ENCODE measurements at places on chromosomes 2 and 18.

DNA sequence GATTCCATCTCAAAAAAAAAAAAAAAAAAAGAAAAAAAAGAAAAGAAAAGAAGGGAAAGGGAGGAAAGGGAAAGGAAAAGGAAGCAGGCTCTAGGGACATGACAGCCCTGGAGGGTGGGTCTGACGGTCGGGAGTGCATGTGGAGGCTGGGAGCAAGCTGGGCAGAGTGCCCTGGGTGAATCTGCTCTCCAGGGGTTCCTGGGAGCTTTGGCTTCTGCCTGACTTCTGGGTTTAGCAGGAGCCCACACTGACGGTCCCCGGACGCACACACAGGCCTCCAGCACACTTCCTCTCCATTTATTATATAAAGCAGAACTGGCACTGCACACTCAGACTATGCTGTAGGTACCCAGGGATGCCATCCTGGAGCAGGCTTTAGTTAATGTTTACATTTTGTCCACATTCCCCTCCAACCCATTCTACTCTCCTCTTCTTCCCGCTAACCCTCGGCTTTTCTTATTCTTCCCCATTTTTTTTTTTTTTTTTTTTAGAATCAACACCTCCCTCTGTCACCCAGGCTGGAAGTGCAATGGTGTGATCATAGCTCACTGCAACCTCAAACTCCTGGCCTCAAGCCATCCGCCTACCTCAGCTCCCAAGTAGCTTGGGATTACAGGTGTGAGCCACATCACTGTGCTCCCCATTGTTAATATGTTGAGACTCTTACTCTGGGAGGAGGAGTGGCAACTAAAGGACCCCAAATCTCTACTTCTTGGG, 151.1 kb upstream of the SLC1A4 start:
- no peak for DNase-seq

GRCh38 chr2:154882725-154883124, 184.2 kb downstream of the KCNJ3 start:
- no peak for DNase-seq

- no peak for DNase-seq
Measured at GRCh38 chr18:8455661-8456614, 153.3 kb upstream of the RAB12 start.

- DNase-seq, result no peak
Measured at GRCh38 chr2:198146346-198146940, 342.1 kb downstream of the PLCL1 start.

DNA sequence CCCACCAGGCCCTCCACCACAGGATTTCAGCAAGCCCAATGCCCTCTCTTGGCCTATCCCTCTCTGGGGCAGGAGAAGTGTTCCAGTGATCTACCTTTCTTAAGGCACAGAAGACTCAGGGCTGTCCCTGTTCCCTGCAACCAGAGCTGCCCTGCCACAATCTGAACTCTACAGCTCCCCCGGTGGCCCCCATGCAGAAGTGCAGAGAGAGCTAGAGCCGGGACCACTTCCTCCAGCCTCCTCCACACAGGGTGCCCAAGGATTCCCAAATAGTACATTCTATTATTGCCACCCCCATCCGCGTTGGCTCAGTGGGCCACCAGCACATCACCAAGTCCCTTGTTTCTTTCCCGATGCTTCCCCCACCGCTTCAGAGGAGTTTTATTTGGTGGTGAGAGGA, 114.8 kb upstream of the PTPRM start:
- peak; percentile 58 for DNase-seq

- DNase-seq, result no peak
Measured at GRCh38 chr2:223501641-223502040, 100.5 kb downstream of the SCG2 start.

GRCh38 chr2:159614534-159615366, 1.6 kb downstream of the BAZ2B start:
- no peak for DNase-seq

DNA sequence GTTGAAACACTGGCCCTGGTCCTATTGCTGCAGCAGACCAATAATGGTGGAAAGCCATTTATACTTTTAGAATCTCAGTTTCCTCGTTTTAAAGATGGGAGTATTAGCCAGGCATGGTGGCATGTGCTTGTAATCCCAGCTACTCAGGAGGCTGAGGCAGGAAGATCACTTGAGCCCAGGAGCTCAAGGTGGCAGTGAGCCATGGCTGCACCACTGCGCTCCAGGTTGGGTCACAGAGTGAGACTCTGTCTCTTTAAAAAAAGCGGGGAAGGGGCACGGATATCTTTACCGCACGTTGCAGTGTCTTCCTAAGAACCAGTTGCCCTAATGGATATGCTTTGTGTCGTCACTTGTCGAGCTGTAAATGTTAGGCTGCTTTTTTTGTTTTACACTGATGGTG, 8.3 kb downstream of the MTCL1 start:
- no peak for DNase-seq

DNA sequence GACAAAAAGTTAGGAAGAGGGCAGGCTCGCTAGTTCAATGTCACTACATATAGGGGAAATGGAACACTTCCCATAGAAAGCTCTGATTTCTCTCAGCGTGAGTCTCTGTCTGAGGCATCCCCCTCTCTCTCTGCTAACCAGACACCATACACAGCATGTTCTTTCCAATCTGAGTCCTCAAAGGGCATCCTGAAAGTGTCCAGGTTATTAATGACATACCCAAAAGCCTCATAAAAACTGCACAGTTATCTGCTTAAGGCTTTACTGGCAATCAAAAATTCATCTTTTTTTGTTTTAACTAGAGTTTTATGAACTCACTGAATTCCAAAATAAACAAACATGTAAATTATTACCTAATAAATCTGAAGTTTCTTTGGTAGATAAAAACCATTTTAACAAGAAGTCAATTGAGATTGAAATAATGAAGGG, 137.4 kb downstream of the AFF3 start:
- no peak for DNase-seq

DNA sequence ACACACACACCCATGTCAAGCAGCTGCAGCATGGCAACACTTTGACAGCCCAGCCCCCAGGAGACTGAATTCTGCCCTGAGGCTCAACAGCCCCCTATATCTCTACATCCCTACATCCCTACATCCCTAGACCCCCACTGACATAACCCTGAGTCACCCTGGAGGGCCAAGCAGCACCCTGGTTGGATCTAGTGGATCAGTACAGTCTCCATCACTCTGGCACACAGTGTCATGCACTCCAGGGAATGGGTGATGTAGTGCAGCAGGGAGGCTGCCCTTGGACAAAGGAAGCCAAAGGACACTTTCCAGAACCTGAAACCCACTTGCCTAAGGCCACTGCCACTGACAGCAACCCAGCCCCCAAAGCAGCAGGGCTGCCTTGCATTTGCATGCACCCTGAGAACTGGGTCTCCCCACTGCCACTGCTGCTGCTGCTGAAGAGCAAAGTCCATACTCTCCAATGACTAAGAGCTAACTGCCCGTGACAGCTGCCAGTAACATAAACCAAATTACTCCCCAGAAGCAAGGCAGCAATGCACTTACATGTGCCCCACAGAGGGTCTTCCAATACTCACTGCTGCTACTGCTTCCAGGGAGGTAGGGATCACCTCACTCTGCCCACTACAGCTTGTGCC, 681.6 kb upstream of the KLHL29 start:
- DNase-seq, result no peak

- no peak for DNase-seq
Measured at GRCh38 chr2:28340312-28341202, 52.1 kb upstream of the FOSL2 start.

GRCh38 chr2:238119756-238120462, 18.6 kb upstream of the KLHL30 start:
- DNase-seq, result no peak

- no peak for DNase-seq
Measured at GRCh38 chr2:74735564-74735963, 81.5 kb downstream of the SEMA4F start.

DNA sequence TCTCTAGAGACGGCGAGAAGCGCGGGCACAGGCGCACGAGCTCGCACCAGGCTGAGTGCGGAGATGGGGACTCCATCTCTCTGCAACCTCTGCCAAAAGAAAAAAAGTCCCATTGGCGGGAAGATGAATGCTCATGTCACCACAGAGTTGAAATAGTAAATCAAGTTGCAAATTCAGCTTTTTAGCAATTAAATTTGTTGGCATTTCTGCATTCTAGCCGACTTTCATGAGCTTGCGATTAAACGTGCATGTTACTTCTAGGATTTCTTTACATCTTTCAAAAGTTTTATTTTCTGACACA, 588 bp downstream of the CHAC2 start:
- peak; percentile 40 for DNase-seq

DNA sequence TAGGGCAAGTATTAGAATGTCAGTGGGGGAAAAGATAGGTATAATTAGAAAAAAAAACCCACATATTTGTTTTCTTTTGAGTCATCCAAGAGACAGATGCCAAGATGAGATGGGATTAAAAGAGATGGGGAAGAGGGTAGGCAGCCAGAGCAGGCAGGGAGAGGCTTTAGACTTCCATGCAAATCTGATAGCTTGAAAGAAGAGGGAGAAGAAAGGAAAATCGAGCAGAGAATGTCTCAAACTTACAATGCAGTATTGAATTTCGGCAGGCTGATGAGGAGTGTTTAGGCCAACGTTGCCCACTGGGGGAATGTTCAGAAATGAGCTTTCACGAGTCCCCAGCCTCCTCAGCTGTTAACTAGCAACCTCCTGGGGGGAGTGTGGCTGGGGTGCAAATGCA, 91.3 kb downstream of the SPATS2L start:
- no peak for DNase-seq

GRCh38 chr2:147759536-147759935, 85.3 kb upstream of the ACVR2A start:
- no peak for DNase-seq

GRCh38 chr2:238117199-238118154, 17.3 kb downstream of the ESPNL start:
- no peak for DNase-seq

DNA sequence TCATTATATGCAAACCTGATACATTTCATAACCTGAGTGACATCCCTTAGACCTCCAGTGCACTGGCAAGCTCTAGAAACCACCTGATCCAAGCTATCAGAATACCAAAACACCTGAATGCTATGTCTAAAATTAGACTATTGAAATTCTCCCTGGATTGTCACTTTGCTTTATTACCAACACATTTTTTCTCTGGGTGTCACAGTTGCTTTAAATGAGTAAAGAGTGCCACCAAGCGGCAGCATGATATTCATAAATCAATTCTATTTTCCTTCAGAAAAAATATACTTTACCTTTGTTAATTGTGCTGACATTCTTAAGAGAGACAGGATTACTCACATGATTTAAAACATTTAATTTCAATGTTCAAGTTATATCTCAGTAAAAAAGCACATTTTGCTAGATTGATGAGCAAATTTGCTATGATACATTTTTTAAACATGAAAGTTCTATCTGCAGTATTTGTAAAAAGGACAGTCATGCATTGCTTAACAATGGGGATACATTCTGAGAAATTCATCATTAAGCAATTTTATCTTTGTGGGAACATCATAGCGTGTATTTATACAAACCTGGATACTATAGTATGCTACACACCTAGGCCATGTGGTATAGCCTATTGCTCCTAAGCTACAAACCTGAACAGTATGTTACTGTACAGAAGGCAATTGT, 338.4 kb upstream of the SLC39A10 start:
- no peak for DNase-seq

DNA sequence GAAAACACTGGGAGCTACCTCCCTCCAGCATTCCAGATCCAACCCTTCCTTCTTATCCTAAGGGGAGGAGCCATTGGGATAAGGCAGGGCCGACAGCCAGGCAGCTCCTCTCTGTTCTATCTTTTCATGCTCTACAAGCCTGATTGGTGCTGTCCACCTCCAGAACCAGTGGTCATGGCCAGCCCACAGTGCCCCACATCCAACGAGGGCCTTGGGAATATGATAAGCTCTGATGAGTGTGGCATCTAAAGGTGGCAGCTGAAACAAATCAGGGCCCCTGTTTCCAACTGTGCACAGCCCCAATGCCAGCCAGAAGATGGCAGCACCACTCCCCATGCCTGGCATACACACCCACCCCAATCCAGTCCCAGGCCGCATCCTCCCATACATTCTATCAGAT, 329.3 kb downstream of the C1D start:
- no peak for DNase-seq

DNA sequence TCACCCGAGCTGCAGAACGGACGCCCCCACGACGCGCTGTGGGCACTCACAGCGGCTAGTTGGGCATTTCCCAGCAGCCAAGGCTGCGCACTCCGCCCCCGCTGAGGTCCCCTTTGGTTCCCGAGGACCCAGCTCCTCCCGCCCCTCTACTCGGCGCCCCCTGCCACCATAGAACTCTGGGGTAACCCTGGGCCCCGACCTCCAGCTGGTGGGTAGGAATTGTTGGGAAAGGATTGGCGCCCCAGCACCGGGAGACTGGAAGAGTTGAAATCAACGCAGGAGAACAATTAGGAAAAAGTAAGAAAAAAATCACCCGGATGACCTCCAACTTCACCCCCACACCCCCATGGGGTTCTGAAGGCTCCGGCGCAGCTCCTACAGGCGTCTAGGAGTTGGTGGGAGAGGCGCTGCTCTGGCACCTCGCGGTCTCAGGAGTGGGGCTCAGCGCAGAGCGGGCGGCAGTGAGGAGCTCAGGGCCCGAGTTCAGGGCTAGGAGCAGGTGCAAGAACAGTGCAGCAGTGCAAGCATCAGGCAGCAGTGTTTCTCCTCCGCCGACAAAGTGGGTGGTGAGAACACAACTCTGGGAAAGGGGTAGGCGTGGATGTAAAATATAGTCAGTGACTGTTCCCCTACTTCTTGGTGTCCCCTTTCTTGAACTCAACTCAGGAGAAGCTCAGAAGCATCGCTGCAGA, 14.0 kb downstream of the POU3F3 start:
- DNase-seq, result no peak

DNA sequence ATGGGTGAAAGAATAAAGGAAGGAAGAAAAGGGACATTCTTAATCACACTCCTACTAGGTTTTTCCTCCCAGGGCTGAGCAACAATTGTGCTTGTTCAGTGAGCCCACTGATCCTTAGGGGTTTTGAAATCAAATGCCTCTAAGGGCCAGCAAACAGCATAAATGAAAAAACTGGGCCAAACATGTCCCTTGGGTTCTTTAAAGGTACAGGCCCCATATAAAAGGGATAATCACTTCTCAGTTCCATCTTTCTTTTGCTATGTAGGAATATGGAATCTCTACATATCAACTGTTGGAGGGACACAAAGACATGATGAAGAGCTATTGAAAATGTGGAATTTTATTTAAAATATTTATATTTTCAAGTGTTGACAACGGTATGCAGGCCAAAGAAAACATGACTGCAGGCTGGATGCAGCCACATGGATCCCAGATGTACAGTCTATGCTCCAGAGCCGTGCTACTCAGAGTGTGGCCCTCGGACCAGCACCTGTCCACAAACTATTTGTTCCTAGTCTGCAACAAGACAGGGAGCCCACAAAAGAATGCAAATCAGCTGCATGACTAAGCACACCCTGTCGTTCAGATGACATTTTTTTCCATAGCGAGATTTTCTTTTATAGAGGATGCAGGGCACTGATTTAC, 110.0 kb downstream of the CDH20 start:
- no peak for DNase-seq

DNA sequence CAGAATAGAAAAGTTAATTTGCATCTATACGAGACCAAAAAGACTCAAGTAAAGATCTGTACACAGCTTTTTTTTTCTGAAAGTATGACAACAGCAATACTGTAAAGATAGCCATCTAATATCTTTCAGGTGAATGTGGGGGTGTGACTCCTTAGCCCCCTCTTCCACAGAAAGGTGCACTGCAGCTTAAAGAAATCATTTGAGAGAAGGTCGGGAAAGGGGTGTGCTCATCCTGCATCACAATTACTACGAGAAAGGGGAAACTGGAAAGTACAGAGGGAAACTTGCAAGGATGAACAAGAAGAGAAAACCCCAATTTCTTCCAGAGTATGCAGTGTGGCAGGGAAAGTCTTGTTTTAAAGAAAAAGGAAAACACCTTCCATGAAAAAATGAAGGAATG, 255.6 kb downstream of the CCDC178 start:
- DNase-seq, result no peak

- DNase-seq, result no peak
Measured at GRCh38 chr2:85743304-85743978, 10.3 kb upstream of the ATOH8 start.
